ENCODE measurements at places on chromosomes 7 and 10.

- DNase-seq: no peak
These were observed 8.2 kb downstream of the CCDC7 start for GRCh38 chr10:32454148-32454547.

DNA sequence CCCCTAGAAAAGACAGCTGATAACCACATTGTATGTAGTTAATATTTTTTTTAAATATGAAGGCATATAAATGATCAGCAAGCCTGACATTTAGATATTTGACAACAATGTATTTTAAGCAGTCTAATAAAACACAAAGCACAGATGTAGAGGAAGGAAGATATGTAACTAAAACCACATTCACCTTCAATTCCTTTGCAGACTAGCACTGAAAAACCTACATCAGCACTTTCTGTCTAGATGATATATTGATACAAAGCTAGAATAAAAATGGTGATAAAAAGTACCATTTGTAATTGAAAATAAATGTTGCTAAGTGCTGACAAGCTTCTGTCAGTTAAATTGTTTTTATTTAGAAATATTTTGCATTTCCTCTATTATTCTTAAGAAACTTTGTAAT lies 153.6 kb downstream of the IMMP2L start:
- no peak for DNase-seq

DNA sequence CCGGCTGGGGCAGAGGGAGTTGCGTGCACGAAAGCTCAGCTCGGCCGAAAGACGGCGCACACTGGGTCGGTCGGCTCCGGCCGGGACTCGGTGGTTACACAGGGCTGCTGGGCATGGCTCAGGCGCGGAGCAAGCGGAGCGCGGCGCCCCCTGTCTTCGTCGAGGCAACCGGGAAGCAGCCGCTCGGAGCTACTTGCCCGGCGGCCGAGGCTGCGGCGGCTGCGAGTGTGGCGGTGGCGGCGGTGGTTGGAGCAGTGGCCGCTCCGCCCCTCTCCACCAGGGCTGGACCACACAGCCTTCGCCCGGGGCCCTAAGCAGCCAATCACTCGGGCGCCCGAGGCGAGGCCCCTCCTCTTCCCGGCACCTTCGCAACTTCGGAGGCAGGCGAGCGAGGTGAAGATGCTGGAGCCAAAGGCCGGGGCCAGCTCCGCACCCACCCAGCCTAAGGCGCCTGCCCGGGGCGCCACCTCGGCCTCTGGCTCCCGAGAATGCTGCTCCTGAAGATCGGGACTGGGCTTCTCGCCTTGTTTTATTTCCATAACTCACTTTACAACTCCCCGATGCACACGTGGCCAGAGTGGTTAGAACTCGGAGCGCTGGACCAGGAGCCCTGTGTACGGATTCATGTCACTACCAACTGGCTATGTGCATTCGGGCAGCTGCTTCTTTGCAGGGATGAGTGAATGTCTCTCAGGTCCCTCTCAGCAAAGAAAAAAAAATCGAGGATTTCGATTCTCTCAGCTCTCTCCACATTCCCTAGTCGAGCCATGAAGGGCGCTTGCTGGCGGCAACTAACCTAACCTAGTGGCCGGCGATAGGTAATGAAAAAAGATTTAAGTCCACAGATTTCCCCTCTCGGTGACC lies at the start of gene TLL2:
TSS of gene TLL2 (minus strand) at position 229 of the 864 bp plus-strand sequence. CDS start 241 bp downstream, outside the sequence.
- peak; percentile 63 for DNase-seq

GRCh38 chr10:119728172-119728800 lies 2.4 kb downstream of the INPP5F start:
- no peak for DNase-seq

GRCh38 chr10:29209830-29210229 lies 79.0 kb upstream of the LYZL1 start:
- DNase-seq: no peak

DNA sequence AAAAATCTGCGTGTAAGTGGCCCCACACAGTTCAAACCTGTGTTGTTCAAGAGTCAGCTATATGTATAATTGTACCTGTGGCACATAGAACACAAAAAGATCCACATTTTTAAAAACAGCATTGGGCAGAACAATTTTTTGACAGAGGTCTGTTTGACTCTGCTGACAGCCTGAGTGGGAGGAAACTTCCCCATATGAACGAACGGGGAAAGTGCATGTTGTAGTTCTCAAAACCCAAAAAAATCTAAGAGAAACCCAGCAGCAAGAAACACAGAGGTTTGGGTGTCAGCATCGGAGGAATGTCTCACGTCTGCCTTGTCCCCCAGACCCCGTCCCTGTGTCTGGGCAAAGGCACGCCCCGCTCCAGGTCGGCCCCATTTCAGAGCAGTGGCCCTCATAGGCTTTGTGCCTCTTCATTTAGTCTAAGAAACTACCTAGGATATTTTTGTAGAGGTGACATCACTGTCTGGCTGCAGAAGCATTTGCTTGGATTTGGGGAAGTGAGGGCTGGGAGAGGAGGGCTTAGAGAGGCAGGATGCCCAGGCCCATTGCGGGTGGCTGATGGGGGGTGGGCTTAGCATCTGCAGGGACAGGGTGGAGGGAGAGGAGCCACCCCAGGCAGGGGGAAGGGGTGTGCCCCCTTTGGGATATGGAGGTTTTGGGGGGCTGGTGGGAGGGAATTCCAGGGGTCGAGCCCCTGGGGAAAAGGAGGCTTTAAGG lies 11.0 kb downstream of the CUX1 start:
- DNase-seq: no peak

DNA sequence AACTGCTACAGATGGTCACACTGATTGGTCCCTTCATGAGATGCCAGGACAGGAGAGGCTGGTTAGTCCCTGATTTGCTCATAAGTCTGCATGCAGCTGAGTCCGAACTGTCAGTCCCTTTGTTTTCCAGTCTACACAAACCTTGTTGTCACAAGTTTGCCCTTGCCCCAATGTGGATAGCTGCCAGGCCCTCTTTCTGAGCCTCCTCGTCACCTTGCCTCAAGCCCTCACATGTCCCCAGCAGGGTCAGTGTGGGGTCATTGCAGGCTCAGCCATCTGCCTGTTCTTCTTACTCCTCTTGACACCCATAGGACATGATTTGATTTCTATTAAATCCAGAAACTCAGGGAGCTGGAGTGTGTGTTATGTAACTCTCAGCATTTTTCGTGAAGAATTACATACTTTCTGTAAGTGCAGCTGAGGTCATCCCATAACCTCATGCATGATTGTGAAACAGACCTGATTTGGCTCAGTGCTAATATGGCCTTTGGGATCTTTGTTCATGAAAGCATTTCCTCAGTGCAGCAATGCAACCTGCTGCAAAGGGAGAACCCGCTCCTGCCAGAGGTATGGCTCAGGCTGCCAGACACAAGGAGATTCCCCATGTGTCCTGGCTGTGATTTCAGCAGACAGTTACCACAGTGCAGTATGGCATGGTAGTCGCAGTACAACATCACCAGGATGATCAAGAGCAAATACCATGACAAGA lies 70.0 kb upstream of the ZMIZ2 start:
- no peak for DNase-seq

DNA sequence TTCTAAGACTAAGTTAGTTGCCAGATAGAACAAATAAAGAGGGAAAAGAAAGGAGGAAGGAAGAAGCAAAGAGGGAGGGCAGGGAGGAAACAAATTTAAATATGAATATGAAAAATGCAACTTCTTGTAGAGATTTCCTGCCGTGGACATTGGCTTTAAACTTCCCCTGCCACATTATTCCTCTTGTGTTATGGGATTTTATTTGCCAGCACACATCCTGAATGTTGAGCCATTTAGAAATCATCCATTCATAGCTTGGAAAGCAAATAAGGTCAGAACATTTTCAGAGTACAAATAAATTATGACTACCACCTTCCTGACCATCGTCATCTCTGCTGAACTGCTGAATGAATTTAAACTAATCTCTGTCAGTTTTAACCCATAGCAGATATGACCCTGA lies 911.9 kb upstream of the LRRN3 start:
- DNase-seq: no peak

DNA sequence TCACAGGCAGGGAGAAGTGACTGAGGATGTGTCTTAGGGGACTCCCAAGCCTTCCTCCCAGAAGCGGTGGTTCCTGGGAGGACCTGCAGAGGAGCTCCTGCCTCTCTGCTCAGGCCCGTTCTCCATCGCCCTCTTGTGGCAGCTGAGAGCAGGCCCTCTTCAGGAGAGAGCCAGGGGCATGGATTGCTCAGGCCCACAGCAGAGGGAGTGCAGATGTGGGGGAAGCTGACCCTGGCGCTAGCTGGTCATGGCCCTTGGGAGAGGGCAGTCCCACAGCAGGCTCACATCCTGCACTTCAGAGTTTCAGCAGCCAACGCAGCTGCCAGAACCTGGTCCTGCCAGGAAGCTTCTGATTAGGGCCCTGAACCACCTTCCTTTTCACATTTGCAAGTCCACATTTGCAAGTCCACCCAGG lies 94.8 kb upstream of the TARP start:
- DNase-seq: peak; percentile 76

DNA sequence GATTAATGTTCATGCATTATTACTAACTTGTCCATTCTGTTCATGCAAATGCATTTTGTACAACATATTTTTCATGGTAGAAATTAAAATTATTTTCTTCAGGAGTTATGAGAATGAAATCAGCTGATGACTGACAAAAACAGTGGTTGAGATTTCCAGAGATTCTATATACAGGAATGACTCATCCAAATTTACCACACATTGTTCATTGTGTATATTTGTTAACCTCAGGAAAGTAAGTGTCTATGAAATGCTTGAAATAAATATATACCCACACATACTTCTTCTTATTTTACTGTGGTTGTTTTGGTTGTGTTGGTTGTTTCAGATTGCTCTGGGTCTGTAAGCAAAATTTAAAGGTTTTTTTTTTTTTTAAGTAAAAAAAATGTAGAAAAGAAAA lies 108.1 kb upstream of the SP8 start:
- no peak for DNase-seq

GRCh38 chr7:128781126-128781525 lies 5.5 kb upstream of the OPN1SW start:
- DNase-seq: no peak

- no peak for DNase-seq
These were observed 80.7 kb upstream of the KIAA1217 start for GRCh38 chr10:24128066-24128730.

GRCh38 chr10:92891885-92892690 lies 43.8 kb downstream of the EXOC6 start:
- DNase-seq: no peak

GRCh38 chr7:108026647-108027046 lies 23.7 kb upstream of the LAMB1 start:
- no peak for DNase-seq

DNA sequence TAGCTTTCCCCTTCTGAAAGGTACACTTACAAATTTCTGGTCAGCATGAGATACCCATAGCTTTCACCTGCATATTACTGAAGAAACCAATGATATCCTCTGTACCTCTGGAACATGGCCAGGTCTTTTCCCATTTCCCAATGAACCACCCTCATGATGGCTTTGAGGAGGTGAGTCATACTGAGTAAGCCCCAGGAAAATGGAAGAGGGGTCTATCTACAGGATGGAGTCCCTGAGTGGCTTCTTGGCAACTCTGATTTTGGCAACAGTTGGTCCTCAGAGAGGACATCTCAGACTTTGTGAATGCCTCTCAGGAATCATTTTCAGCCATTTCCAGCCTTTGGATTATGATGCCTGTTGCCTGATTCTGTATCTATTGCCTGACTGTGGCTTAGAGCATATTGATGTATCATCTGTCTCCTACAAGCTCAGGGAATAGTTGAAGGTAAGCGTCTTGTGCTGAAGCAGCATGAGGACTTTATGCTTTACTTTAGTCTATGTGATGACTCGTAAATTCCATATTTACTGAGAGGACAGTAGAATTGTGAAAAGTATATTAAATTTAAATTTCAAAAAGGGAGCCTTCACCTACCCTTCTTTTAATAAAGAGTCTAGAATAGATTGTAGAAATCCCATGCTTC lies 84.7 kb upstream of the DKK1 start:
- no peak for DNase-seq

DNA sequence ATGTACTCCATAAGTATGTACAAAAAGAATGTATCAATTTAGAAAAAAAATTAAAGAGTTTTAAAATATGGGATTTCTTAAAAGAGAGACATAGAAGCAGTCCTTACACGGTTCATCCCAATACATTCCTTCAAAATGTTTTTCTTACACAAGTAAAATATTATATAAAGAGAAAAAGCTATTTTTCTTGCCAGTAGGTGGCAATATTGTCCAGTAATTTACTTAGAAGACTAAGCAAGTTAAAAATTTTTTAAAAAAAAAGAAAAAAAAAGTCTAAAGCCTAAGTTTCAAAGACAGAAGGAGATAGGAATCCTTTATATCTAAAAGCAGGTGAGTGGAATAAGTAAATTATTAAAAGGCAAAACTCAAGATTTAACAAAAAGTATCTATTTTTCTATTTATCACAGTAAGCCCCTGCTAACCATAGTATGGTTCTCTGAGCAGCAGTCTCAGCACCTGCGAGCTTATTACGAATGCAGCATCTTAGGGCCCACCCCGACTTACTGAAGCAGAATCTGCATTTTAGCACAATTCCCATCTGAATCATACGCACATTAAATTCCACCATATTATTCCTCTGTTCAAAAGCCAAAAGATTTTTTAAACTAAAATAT lies 240.6 kb downstream of the DGKI start:
- no peak for DNase-seq

GRCh38 chr7:96739609-96740008 lies 30.0 kb upstream of the SEM1 start:
- DNase-seq: no peak

- DNase-seq: no peak
These were observed 44.6 kb upstream of the C7orf33 start for GRCh38 chr7:148545932-148546331.

DNA sequence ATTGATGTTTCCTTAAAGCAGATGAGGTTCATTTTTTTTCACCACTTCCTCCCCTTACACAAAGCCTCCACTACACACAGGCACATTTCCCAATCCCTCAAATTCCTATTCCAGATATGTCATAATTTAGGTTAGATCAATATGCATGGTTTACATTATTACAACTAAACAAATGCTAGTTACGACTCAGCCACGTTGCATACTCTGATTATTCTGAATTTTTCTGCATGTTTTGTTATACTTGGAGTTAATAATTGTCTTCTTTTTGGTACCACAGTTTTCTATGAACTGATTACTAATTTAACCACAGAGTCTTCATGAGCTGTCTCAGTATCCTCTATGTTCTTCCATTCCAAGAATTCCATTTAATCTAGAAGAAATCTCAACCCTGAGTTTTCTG lies 4.4 kb upstream of the BICC1 start:
- no peak for DNase-seq

DNA sequence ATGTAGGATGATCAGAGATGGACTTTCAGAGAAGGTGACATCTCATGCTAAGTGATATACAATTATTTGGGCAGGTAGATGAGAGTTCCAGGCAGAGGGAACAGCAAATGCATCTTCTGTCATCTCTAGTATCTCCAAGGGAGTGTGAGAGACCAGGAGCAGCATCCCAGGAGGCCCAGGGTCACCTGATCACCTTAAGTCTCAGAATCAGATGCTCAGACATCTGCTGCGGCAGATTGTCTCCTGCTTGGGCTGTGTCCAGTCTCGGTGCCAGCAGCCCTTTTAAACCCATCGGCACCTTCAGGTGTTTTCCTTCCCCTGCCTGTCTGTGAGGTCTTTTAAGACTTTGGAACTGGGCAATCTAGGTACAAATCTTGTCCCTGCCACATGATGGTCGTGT lies 690.6 kb downstream of the LRMDA start:
- DNase-seq: no peak
